Epithelial cell of alveolus of lung (primary cell): ENCODE measurements at places on chromosomes 3 and 15. TPM values are rescaled to one million over a fixed set of nuclear protein-coding genes. Genes with fewer than 3 reads are reported as not detected.

TERC gene
- 234 and 424 TPM in 2 replicates for total RNA-seq

FAIM gene
- 4.0 and 11.8 TPM in 2 replicates for total RNA-seq

FBXO40 gene
- total RNA-seq: not detected in 2 replicates

BSN gene
- total RNA-seq: 0.08 and 0.13 TPM in 2 replicates

PLA2G4E gene
- total RNA-seq: not detected in 2 replicates

TRIM59 gene
- 24.8 and 32.1 TPM in 2 replicates for total RNA-seq

TIMP4 gene
- total RNA-seq: 4.9 and 15.6 TPM in 2 replicates

PLS1 gene
- 0.96 and 2.5 TPM in 2 replicates for total RNA-seq

AHSG gene
- not detected in 2 replicates for total RNA-seq

REC114 gene
- not detected in 2 replicates for total RNA-seq

CRABP1 gene
- not detected in 2 replicates for total RNA-seq

FGF12 gene
- total RNA-seq: 0.52 and 2.9 TPM in 2 replicates

PIK3R4 gene
- 29.3 and 51.5 TPM in 2 replicates for total RNA-seq

MYO1E gene
- 32.4 and 78.9 TPM in 2 replicates for total RNA-seq

CORO2B gene
- total RNA-seq: 8.5 and 11.9 TPM in 2 replicates

SV2B gene
- 0.13 TPM in 1 of 2 replicates, not detected in the other for total RNA-seq

TMEM115 gene
- 59.6 and 74.7 TPM in 2 replicates for total RNA-seq

INSYN1 gene
- total RNA-seq: 0.52 and 2.0 TPM in 2 replicates

FAM81A gene
- total RNA-seq: 0.08 and 0.65 TPM in 2 replicates

TMEM108 gene
- total RNA-seq: 1.0 and 1.1 TPM in 2 replicates

TNIK gene
- total RNA-seq: 9.3 and 15.3 TPM in 2 replicates

NRG4 gene
- 0.13 and 0.16 TPM in 2 replicates for total RNA-seq

DGKG gene
- 1.3 TPM in 1 of 2 replicates, not detected in the other for total RNA-seq

WDR93 gene
- total RNA-seq: under 0.01 and 0.16 TPM in 2 replicates

CERS3 gene
- total RNA-seq: not detected in 2 replicates
